Urinary bladder (tissue), 4 donors: ENCODE measurements at places on chromosomes 11 and 22. TPM values are rescaled to one million over a fixed set of nuclear protein-coding genes. Genes with fewer than 3 reads are reported as not detected.

Gene NXPE2
- 1.2 TPM for total RNA-seq

Gene SCUBE2
- 121 TPM for total RNA-seq

Gene KDM4D
- total RNA-seq = 1.2 TPM

Gene ZNF143
- total RNA-seq = 28.8 TPM

Gene CRYBB2
- total RNA-seq = not detected

Gene ZP1
- not detected for total RNA-seq

Gene OR6Q1
- not detected for total RNA-seq

Gene TRIM66
- 7.8 TPM for total RNA-seq

Gene TMEM191C
- total RNA-seq = 0.85 TPM

Gene NPTXR
- 4.2 TPM for total RNA-seq

Gene NFAM1
- total RNA-seq = 0.79 TPM

Gene DEFB131B
- total RNA-seq = not detected

Gene SPDYC
- total RNA-seq = not detected

Gene VSTM5
- total RNA-seq = 0.74 TPM

- no peak for DNase-seq
Measured at GRCh38 chr22:25048659-25049647, 96.4 kb downstream of the KIAA1671 start.

- no peak for DNase-seq
Measured at GRCh38 chr11:92453055-92453454, 228.4 kb downstream of the FAT3 start.

GRCh38 chr11:125074511-125075241 lies 11.6 kb downstream of the SLC37A2 start:
- DNase-seq = no peak

- peak; percentile 32 for DNase-seq
Measured at GRCh38 chr11:16293204-16293681, 63.1 kb downstream of the SOX6 start.

GRCh38 chr11:96162816-96163499 lies 180.0 kb downstream of the MAML2 start:
- DNase-seq = peak; percentile 33

GRCh38 chr22:45958971-45959370 lies 18.0 kb downstream of the WNT7B start:
- DNase-seq = no peak

GRCh38 chr11:121547574-121547973 lies 94.8 kb upstream of the SORL1-AS1 start:
- DNase-seq = no peak

DNA sequence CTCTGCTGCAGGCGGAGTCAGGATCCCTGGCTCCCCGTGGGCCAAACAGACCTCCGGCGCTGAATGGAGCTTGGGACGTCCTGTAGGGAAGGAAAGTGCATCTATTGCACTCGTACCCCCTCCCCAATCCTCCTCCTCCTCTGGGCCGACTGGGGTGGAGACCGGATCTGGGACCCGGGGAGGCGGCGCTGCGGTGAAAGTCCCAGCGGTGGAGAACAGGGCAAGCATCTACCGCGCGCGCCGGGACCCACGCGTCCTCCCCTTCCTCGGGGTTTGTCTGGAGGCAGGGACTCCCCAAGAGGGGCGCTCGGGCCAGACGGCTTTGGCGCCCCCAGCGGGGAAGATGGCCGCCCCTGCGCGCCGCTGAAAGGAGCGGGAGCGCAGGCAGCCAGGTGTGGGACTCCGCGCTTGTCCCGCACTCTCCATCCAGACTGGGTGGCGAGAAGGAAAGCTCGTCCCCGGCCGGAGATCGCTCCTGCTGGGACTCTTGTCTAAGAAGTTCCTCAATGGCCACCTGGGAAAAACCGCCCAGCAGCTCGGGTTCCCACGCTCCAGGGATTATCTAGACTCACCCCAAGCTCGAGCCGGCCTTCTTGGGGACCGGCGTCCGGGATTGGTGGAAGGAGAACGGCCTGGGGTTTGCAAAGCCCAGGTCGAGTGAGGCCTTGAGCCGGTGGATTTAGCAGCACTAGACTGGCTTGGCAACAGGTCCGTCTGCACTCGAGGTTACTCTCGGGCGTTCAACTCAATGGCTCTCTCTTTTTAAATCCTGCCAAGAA lies 718 bp downstream of the FADS2 start:
- DNase-seq = no peak

GRCh38 chr11:88103337-88104206 lies 71.7 kb downstream of the RAB38 start:
- DNase-seq = no peak

- DNase-seq = no peak
Measured at GRCh38 chr22:45505991-45506747, 3.5 kb downstream of the FBLN1 start.

DNA sequence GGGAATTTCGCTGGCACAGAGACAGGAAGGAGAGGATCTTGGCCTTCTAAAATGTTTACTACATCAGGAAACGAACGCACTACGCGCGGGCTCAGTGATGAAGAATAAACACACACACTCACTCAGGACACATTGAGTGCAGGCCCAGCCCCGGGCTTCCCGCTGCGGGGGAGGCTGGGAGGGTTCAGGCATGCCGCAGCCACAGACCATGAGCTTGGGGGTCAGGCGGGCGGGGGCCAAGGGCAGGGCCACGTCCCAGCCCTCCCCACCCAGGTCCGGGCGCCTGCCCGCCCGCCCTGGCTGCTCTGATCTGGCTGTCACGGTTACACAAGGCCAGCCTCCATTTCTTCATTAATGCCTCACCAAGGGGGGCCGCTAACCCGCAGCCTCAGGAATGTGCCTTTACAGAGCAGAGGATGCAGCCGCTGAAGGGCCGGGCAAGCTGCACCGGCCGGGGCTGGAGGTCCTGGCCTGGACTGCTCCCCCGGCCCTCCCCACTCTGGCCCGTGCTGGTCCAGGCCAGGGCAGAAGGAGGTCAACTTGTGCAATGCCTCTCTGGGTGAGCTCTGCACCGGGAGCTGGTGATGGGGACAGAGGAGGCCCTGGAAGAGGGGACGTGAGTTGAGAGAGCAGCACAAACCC lies 41.7 kb downstream of the IGF2 start:
- DNase-seq = peak; percentile 26

DNA sequence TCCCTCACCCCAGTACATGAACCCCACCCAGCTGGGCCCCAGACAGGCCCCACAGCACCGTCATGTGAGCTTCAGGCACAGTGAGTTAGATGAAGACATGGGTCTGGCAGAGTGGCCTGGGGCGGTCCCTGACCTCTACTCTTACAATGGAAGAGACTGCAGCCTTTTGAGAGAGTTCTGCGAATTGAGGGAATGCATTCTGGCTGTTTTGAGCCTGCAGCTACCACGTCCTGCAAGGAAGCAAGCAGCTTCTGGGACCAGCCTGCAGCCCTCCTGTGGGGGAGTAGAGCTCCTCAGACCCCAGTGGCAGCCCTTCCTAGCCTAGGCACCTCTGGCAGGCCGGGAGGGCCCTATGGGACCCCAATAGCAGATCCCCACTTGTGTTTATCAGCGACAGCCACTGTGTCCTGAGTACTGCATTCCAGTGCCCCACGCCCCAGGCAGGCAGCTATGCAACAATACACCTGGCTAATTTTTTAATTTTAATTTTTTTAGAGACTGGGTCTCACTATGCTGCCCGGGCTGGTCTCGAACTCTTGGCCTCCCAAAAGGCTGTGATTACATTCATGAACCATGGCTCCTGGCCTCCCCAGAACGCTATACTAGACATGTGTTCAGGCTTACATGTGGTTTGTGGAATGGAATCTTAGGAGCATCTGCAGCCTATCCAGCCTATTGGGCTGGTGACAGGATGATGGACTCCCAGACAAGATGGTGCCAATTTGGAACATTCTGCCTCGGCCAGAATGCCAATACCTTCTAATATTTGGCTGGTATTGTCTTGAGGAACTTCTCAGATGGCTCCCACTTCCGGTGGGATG lies 717 bp upstream of the SLC7A4 start:
- no peak for DNase-seq

GRCh38 chr11:3022982-3023381 lies 30.9 kb upstream of the NAP1L4 start:
- no peak for DNase-seq
